ENCODE measurements at places on chromosomes 7 and 10.

DNA sequence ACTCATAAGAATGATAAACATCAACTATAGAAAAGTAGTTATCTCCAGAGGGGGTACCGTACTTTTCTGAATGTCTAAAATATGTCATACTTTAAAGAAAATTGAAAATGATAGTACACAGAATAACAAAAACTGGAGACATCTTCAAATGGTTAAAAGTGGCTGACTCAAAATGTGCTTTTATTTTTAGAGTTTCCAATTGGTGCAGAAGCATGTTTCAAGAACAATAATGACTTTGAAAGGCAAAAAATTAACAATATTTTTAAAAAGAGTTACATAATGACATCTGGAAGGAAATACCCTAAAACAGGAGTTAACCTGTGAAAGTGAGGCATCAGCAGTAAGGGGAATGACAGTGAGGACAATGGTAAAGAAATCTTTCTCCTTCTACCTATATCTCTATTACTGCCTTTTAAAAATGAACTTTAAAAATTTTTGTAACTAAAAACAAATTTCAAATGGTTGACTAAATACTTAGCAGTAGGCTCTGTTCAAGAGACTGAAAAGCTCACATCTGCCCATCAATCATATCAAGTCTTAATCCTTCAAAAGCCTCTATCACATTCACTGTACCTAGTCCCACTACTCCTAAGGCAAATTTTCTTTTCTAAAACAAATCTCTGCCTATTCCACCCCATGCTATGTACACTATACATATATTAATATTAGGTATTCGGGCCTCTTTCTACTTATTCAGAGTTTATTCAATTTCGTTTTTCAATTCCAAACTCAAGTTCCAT lies 3.0 kb downstream of the ASZ1 start:
- DNase-seq, result no peak

DNA sequence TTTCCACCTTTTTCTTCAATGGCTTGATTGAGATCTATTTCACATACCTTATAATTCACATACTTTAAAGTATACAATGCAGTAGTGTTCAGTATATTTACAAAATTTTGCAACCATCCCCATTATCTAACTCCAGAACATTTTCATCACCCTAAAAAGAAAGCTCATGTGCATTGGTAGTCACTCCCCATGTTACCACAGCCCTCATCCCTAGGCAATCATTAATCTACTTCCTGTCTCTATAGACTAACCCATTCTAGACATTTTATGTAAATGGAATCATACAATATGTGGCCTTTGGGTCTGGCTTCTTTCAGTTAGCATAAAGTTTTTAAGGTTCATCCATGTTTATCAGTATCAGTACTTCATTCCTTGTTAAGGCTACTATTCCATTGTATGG lies 214.2 kb downstream of the WDR11 start:
- DNase-seq, result no peak

- no peak for DNase-seq
These were observed 77.9 kb upstream of the GRB10 start for GRCh38 chr7:50860598-50860997.

- no peak for DNase-seq
These were observed 78.3 kb upstream of the CTBP2 start for GRCh38 chr10:125238682-125239081.

Measured in NCI-H2081 (cell line).